Stimulated activated CD8-positive, alpha-beta memory T cell treated with anti-CD3 and anti-CD28 coated beads, Interleukin-15, amount 100 ng/mL, for 4 hours (primary cell): ENCODE measurements at places on chromosomes 3 and 15.

GRCh38 chr3:41693799-41694198, 268.1 kb downstream of the ULK4 start:
- no peak for DNase-seq

GRCh38 chr3:184261270-184261853, at the start of gene CAMK2N2:
Gene CAMK2N2 (minus strand): TSS chr3:184261553. CDS start chr3:184261285, 268 bp downstream.
- no peak for DNase-seq

GRCh38 chr3:4426261-4426781, 40.7 kb downstream of the SUMF1 start:
- no peak for DNase-seq

- DNase-seq = no peak
These were observed 65.4 kb downstream of the C3orf70 start for GRCh38 chr3:185087419-185087818.

- no peak for DNase-seq
These were observed 16.9 kb downstream of the MME start for GRCh38 chr3:155097009-155097349.
